ENCODE measurements at places on chromosomes 7 and 10.

DNA sequence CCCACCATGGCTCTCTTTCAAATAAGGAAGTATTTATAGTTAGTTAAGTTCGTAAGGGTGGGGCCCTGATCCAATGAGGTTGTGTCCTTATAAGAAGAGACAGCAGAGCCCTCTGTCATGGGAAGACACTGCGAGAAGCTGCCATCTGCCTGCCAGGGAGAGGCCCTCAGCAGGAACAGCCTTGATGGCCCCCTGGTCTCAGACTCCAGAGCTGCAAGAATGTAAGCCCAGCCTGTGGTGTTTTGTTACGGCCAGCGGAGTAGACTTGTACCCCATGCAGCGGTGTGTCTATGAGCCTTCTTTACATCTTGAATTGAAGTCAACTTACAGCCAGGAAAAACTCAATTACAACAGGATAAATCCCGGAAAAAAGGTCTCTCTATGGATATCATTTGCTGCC lies 14.3 kb upstream of the LARP4B start:
- no peak for DNase-seq

DNA sequence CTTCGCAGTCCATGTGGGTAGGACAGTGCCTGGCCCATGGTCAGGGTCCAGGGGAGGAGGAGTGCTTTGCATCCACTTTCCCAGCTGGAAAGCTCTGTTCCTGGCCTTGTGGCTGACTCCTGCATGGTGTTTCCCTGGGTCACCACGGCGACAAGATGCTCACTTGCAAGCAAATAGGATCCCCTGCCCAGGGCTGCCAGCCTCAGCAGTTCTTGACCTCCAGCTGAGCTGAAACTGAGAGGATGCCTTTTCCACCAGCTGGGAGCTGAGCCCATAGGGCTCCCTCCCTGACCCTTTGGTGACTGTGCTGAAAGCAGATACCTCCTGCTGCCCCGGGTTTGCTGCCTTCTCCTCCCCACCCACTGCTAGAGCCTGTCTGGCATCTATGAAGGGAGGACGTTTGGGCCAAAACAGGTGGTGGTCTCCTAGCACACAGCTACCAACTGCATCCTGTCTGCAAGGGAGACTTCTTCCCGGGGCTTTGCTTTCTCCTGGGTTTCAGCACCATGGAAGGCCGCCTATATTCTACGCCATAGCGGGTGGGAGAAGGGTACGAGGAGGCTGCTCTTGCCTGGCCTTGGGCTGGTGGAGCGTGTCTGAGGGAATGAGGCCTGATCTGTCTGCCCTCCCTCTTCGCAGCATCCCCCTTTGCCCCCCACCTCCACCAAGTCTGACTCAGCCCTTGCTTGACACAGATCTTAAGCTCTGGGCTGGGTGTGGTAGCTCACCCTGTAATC lies 34.4 kb downstream of the UBTD1 start:
- DNase-seq = no peak

DNA sequence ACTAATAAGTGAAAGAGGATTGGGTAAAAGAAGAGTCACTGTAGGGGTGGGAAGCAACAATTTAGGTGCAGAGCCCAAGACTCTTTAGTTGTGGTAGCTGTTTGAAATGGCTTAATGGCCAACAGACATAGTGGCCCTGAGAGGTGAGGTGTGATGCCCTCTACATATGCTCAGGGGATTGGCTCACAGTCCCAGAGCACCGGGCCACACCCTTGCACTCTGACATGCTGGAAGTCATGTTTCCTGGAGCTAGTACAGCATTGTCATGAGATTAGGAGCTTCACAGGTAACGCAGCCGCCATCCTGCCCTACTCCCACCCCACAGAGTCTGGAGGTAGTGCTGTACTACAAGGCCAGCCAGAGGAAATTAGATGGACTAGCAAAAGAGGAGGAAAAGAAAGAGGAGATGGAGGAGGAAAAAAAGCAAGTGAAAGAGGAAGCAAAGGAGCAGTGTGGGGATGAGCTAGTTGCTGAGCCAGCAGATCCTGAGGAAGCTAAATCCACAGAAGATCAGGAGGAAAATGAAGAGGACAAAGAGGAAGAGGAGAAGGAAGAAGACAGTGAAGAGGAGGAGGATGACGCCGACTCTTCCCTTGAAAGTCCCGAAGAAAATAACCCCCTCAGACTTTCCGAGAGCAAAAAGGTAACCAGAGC lies 14.8 kb upstream of the FLNC start:
- DNase-seq = no peak

DNA sequence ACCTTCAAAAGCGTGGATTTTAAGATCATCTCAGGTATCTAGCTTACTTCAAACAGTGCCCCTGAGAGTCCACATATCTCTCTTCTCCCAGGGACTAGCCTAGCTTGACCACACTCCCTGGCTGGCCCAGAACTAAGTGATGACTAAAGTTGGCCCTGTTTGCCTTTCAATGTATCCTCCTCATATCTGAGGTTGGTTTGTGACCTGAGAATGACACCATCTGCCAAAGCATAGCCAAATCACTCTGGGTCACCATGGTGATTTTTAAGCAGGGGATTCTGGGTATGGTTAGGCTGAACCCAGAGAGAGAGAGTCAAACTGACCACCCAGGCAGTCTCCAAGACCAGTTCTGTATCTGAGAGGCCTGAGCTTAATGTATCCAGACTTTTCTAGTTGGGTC lies 16.2 kb downstream of the CNNM1 start:
- no peak for DNase-seq

DNA sequence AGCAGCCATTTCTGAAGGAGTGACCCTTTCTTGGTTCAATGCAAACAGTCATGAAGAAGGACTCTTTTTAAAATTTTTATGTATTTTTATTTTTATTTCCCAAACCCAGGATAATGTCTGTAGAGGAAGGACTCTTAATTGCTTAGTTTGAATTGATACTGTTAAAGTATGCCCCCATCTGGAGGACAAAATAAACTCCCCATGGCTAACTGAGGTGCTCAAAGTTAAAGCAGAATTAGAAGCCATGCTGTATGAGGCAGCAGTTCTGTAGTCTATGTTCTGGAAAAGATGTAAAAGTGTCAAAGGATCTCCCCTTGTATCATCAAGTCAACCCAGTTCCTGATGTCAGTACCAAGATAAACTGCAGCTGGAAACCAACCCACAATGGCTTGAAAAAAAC lies 617.9 kb upstream of the GRM3 start:
- no peak for DNase-seq

GRCh38 chr7:114660126-114660486 lies 245.5 kb downstream of the FOXP2 start:
- DNase-seq = no peak

- peak; percentile 52 for DNase-seq
These were observed 5.6 kb upstream of the ABLIM1 start for GRCh38 chr10:114663626-114664025.

GRCh38 chr10:31011017-31011664 lies 20.5 kb downstream of the ZNF438 start:
- DNase-seq = no peak

DNA sequence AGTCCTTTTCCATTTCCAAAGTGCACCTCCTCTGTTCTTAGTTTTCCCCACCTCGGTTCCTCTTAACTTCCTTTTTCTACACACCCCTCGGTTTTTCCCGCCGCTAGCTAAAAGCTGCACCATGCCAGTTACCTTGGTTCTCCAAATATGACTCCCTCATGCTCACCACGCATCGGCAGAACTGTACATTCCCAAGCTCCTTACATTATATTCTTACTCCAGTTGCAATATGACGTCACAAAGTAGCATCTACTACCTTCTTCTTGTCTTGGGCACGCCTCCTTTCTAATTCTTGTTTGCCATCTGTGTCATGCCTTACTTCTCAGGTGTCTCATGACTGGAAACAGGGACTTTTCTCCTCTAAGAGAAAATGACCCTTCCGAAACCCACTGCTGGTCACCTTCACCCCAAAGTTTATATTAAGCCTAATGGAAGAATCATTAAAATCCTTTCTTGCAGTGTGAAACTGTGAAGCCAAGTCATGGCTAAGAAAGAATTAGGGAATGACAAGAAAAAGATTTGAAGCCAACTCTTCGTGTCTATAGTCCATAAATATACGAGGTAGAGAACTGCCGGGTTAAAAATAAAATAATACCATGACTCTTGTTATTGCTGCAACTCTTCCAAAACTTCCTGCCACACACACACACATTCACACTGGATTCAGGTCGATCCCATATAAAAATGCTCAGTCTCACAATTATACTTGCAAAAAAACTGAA lies 1.7 kb downstream of the ESYT2 start:
- DNase-seq = no peak

GRCh38 chr7:38893061-38893460 lies 15.9 kb downstream of the VPS41 start:
- no peak for DNase-seq

DNA sequence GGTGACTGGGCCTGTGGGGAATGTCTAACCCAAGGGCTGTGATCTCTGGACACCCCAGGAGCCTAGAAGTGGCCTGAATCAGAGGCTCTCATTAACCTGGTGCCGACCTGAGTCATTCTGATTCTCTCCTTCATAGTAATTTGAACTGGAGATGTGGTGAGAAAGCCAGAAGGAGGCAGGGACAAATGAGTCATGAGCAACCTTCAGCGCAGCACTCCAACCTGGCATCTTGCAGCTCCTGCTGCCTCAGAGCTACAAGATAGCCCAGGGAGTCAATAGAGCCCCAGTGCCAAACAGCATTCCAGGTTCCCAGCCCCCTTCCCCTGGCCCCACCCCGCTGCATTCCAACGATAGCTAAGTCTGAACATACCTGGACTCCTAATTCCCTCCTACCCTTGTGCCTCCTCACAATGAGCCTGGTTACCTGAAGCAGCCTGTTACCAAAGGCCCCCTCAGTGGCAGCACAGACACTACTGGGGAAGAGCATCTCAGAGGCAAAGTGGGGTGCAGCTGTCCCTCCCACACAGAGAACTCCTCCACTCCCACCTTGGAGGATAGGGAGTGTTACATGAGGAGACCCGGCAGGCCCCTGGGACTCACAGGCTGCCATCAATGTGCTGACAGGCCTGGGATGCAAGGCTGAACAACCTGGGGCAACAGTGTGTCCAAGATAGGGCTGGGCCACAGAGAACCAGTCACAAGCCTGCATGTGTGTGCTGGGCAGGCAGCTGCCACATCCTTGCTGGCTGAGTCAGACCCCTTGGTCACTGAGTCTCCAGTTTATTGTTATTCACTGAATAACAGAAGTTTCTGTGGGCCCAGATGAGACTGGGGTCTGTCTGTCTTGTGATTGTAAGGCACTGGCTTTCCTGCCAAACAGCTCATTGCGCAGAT lies 76.8 kb upstream of the LEP start:
- no peak for DNase-seq

GRCh38 chr10:86972613-86973380 lies 4.5 kb downstream of the ADIRF start:
- DNase-seq = no peak

DNA sequence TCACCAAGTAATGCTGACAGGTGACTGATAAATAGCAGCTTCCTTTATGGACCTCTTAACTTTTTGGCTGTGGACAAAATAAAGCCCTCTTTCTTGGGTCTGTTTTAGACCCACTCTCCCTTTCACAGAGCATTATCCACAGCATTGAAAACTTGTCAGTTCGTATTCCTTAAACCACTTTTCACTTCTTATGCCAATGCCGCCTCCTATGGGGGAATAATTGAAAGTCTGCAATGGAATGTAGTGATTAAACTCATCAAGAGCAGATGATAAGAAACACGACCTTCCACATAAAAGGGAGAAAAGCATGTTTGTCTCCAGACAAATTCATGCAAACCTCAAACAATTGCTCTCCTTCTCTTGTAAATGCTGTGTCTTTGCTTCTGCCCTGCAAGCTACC lies 153.4 kb downstream of the SORCS1 start:
- no peak for DNase-seq

DNA sequence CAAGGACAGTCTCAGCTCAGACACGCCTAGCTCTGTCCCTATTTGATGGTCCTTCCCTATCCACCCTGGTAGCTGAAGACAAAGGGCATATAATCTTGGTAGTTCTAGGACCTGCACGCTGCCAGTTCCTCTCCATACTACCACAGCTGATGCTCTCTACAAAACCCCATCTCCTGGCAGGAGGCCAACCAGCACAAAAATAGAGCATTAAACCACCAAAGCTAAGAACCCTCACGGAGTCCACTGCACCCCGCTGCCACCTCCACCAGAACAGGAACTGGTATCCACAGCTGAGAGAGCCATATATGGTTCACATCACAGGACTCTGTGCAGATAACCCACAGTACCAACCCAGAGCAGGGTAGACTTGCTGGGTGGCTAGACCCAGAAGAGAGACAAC lies 299.4 kb downstream of the LRRTM3 start:
- DNase-seq = no peak

DNA sequence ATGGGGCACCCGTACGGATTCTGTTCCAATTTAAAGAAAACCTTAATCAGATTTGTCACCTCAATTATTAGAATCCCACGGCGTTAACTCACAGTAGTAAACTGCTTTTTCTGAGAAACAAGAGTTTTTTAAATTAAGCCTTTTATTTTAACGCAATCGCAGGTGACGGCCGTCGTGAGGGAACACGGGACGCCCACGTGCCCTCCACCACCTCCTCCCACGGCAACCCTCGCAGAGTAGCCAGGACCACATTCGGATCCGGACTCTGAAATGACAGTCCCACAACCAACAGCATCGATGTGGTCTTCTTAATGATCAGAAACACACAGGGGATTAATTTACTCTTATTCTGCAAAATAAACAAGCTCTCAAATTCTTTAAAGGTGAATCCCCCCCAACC lies 22.0 kb upstream of the GPR146 start:
- no peak for DNase-seq

DNA sequence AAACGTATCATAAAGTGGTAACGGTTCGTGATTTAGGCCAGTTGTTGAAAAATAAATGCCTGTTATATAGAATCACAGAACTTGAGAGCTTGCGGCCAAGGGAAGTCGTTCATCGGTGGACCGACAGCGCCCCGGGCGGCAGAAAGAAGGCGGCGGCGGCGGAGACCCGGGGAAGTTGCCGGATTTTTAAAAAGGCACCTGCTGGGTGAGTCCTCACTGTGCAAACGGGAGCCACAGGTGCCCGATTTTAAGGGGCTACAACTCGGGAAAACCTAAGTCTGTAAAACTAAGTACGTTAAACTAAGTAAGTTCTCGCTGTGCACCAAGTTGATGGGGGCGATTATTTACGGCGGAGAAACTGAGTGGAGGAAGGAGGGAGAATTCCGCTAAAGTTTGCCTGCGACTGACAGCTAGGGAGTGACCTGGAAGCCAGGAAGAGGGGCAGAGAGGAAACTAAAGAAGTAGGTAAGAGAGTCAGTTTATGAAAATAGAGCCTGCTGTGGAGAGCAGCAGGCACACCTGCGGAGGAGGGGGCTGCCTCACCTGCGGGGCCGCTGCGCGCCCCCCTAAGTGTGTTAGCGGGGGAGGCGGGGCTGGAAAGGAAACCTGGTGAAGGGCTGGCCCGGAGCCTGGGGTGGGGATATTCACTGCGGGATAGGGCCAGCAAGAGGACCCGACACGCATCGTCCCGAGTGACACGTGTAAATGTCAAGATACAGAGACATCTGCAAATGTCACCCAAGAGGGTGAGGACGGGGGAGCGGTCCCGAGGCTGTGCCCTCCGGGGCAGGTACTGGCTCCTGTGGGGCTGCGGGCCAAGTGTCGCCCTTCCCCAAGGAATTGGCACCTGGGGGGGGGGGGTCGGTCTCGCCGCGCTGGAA lies 996 bp downstream of the ADAM12 start:
- DNase-seq = peak; percentile 38

- no peak for DNase-seq
These were observed 30.0 kb upstream of the ADCYAP1R1 start for GRCh38 chr7:31022117-31022516.

- no peak for DNase-seq
These were observed 18.7 kb upstream of the CSGALNACT2 start for GRCh38 chr10:43119416-43120115.

Data from spinal cord (tissue), 10 donors.